ENCODE measurements at places on chromosomes 7 and 10.

- no peak for DNase-seq
Observed at GRCh38 chr10:78664929-78665553, 403.7 kb upstream of the ZMIZ1 start.

DNA sequence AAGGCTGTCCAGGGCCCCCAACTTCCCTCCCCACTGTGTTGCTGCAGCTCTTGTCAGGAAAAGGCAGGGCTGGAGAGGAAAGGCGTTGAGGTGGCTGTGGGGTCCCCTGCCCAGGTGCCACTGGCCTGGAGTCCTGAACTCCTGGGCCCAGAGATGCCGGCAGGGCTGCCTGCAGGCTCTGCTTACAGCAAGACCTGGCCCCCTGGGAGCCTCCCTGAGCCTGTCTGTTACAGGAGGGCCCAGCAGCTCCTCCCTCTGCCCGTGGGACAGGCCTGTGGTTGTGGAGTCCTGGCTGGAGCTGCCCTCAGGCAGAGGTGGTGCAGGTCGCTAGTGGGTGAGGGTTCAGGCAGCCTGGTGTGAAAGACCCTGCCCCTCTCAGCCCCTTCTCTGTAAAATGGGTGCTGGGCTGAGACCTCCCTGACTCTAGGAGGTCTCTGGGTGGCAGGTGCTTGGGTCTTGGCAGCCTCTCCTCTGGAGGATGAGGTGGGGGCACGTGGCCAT is 9.9 kb downstream of the ANTXRL start:
- no peak for DNase-seq

DNA sequence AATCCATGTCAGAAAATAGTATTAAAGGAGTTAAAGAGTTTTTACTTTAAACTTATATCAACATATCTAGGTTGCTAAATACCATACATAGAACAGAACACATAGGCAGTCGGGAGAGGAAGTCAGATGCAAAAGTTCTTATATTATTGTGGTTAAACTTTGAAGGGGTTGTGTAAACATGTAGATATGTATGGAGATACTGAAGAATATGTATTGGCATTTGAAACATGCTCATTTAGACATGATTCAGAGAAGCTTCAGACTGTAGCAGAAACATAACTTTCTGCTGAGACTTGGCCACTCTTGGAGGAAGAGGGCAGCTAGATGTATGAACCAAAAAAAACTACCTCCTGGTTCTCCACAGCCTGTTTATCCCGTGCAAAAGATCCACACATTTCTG is 103.5 kb upstream of the FERD3L start:
- no peak for DNase-seq

DNA sequence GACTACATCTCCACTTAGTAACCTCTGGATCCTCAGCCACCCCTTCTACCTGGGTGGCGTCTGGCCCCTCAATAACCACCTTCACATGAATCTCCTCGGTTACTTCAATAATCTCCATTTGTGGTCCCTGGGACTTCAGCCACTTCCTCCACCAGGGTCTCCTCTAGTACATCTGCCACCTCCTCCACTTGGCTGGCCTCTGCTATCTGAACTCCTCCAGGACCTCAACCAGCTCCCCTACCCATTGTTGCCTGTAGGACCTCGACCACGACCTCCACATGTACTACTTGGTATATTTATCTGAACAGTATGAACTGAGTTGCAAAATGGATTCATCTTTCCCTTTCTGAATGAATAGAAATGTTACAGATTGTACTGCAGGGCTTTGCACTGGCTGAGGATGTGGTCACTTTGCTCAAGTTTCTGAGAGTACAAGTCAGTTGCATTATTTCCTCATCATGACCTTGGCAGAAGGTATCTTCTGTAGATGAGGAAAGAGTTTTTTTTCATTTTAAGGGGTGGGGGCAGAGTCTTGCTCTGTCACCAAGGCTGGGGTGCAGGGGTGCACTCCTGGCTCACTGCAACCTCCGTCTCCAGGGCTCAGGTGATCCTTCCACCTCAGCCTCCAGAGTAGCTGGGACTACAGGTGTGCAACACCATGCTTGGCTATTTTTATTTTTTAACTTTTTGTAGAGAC is 36.0 kb downstream of the MAT1A start:
- no peak for DNase-seq

- no peak for DNase-seq
Observed at GRCh38 chr10:1376384-1376945, 320.3 kb downstream of the WDR37 start.

GRCh38 chr7:153385502-153385901 is 626.0 kb downstream of the ACTR3B start:
- no peak for DNase-seq

- DNase-seq, result no peak
Observed at GRCh38 chr7:133654547-133654946, 401.7 kb downstream of the EXOC4 start.

GRCh38 chr7:159143780-159144757 is 598 bp downstream of the VIPR2 start:
- no peak for DNase-seq

- no peak for DNase-seq
Observed at GRCh38 chr10:130403153-130404075, 267.2 kb downstream of the GLRX3 start.

DNA sequence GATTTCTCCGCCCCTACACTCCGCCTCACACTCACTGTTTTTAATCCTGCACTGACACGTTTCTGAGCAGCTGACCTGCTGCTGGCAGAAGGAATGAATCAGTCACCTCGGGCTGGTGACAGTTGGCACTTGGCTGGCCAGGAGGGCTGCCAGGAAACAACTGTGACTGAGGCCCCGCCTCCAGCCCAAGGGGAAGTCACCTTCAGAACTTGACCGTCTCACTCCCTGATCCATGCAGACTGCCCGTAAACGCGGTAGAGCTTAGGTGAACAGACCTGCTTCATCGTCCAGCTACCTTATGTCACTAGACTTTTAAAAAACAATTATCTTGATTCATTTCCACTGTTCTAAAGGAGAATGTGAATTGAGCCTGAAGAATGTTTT is 107.5 kb downstream of the DOCK1 start:
- peak; percentile 28 for DNase-seq

DNA sequence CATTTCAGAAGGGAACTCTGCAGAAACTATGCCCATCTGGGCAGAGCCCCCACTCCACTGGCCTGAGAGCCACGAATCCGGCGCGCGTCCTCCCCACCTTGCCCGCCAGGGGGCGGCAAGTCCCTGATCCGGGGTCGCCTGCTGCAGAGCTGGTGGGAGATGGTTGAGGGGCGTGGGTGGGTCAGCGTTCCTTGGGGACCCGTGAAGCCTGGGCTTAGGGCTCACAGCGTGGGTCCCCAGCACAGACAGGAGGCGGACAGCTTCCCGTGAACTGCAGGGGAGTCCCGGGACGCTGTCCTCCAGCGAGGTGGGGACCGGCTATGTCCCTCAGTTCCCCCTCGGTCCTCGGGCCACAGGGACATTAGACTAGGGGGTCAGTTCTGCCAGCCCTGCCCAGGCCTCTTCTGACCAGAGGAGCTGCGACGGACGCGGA is 585 bp upstream of the POP7 start:
- DNase-seq, result peak; percentile 71

- peak; percentile 31 for DNase-seq
Observed at GRCh38 chr7:142438235-142438922, 180.5 kb upstream of the PRSS58 start.

GRCh38 chr10:123995082-123995460 is 98.3 kb downstream of the CHST15 start:
- no peak for DNase-seq

DNA sequence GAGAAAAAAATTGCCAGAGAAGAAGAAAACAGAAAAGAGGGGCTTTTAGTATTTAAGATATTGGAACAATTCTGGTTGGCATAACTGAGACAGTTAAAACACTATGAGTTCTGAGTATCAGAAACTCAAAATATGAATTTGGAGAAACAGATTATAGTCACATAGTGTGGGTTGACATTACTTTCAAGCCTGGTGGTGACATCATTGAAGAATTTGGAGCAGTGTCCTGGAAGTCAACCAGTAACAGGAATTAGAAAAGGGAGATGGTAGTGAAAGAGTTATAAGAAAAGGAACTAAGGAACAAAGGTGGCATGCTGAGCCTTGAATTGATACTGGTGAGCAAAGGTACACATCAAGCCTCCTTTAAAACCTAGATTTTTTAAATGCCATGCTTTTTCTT is 88.2 kb downstream of the ZNF438 start:
- DNase-seq, result no peak

GRCh38 chr7:34759477-34760125 is 101.6 kb downstream of the NPSR1 start:
- DNase-seq, result no peak

DNA sequence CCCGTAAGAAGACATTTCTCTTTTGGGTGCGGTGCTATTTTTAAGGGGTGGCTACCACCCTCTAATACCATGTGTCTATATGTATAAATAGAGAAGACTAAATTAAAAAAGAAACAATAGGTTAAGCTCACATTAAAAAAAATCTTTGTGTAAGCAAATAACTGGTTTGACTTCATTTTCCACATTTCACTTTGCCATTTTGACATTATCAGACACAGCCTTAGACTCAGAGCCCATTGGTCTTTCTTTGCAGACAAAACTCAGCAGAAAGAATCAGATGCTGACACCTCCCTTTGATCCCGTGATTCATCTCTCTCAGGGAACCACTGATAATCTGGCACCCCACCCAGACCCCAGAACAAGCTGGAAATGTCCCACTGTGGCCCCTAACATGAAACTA is 74.5 kb downstream of the EMX2 start:
- no peak for DNase-seq

DNA sequence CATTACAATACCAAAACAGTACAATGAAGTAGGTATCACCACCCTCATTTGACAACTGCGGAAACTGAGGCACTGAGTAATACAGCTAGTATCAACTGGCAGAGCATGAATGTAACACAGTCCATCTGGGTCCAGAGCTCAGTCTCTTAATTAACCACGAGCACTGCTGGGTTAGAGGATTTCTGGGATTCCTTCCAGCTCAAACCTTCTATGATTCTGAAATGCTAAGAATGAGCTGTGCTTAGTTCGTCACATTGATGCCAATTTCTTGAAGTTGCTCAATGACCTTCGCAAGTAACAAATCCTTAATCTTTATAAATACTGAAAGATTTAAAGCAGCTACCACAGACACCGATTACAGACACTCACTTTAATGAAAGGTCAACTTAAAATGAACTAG is 62.5 kb downstream of the SGMS1 start:
- DNase-seq, result no peak

GRCh38 chr7:40746841-40747556 is 612.2 kb downstream of the SUGCT start:
- DNase-seq, result no peak

GRCh38 chr7:129902788-129903422 is 49.9 kb downstream of the UBE2H start:
- DNase-seq, result no peak

DNA sequence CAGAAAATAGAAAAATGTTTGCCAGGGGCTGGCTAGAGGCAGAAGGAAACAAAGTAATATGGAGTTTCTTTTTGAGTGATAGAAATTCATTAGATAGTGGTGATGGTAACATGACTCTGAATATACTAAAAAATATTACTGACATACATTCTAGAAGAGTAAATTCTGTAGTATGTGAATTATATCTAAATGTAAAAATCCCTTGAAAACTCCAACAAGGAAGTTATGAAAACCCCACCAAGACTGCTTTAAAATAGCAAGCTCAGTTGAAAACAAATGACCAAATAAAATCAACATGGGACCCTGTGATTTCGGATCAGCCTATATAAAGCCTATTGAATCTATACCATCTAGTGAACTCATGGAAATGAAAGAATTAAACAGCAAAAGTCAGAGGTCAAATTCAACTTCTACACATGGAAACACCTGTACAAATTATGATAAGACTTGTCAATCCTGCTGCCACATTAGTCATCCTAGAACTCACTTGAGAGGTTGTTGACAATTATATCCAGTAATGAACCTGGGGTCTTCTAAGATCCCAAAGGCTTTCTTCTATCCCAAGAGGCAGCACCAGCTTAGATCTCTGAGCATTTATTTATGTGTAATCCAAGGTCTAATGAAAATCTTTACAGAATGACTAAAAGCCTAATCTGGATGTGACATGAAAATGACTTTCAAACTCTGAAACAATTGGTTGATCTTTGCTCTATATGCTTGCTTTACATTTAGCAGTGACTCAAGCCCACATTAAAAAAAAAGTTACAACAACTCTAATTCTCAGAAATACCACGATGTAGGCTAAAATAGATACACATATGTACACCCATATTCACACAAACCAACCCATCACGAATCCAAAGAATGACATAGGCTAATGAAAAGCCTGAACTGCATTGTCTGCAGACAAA is 59.3 kb downstream of the OSBPL3 start:
- DNase-seq, result no peak

- no peak for DNase-seq
Observed at GRCh38 chr10:127354255-127354654, 157.9 kb upstream of the INSYN2A start.

- no peak for DNase-seq
Observed at GRCh38 chr7:17027143-17027788, 145.5 kb upstream of the AGR3 start.

DNA sequence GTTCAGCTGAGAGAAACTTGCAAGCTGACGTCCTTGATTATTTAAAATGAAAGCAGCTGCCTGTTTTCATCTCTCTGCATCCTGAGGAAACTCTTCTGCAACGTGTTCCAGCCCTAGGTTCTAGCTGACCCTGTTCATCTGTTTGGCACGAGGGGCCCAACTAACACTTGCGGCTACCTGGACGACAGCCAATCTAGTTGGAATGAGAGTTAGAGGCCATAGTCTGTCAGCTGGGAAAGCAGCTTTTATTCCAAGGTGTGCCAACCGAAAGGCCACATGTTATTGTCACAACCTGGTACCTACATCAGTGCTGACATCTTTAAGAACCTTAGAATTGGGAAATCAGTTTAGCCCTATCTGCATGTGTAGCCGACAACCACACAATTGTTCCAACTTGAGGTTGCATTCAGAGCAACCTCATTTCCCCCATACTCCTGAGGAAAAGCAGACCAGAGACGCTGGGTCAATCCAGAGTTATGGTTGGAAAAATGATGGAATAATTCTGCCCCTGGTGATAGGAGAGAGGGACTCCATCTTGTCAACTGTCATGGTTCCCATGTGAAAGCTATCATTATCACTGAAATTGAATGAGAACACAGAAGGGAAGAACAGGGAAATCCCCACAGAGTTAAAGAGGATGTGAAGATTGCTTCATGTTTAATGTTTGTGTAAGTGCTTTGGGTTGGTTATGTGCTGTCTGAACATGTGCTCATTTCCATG is 121.6 kb downstream of the EGFR start:
- no peak for DNase-seq

- DNase-seq, result no peak
Observed at GRCh38 chr7:2812114-2812487, 32.0 kb downstream of the GNA12 start.

DNA sequence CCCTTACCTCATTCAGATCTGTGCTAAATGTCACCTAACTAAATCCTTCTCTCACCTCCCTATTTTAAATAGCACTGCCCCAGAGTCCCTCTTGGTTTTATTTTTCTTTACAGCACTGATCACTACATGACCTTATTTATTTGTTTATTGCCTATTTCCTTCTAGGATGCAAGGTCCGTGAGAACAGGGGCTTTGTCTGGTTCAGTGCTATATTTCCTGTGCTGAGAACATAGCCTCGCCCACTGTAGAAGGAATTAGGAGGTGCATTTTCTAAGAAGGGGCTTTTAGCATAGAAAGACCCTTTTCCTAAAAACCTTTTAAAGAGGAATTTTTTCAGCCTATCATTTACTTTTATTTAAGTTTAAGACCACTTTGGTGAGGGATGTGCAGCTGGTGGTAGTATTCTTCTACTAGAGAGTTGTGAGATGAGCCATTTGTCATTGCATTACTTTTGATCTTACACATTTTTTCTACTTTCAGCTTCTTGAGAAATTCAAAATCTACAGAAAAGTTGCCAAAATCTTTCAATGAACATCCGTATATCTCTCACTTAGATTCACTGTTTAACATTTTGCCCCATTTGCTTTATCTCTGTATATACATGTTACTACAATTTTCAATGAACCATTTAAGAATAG is 13.5 kb upstream of the PCGF5 start:
- no peak for DNase-seq
